ENCODE measurements at places on chromosomes 11 and 22.

DNA sequence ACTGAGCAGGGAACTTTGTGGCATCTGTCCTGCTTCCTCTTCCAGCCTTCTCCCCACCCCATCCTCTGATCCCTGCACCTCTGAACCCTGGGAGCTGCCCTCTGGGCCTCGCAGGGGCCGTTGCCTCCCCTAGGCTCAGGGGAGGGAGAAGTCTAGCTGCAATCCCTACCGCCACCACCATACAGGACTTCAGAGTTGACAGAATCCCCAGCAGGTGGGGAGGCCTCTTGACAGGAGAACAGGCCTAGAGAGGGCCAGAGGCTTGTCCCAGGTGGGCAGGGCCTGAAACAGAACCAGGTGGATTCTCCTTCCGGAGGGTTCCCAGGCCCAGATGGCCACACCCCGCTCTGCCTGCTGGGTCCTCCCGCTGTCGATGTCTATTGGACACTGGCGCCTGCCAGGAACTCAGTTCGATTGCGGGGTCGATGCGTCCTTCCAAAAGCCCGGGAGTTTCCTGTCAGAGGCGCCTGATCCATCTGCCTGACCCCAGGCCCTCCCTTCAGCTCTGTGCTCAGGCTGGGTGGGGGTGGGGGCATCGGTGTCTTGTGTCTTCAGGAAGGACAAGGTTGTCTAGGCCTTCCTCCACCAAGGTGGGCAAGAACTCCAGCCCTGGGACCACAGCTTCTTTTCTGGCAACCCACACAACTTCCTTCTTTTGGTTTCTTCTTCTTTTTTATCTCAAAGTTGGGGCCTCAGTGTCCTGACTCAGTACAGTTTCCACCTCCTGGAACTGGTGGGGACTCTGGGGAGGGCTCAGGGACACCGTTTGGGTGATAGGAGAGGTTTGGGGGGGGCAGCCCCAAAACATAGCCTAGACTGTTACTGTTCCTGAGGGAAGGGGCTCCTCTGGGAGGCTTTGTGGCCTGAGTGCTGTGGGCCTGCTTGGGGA is 6.4 kb downstream of the STARD10 start:
- no peak for DNase-seq

GRCh38 chr11:10197091-10197490 is 96.9 kb downstream of the SBF2 start:
- no peak for DNase-seq

DNA sequence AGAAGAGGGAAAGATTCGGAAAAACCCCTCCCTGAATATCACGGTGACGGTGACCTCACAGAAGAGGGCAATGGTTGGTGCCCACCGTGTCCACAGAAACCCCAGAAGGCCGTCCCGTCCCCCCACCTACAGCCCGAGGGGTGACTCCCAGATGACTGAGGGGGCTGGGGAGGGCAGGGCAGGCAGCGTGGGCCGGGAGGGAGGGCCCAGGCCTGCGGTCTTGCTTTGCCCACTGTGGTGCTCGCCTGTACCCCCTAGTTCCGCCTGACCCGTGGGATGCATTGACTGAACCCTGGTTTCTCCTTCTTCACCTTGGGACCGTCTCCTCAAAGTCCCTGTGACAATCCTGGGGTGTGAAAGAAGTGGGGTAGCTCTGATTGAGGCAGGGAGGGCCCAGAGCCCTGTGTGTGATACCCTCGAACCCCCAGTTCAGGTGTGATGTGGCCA is 526.7 kb downstream of the BRD1 start:
- DNase-seq, result peak; percentile 14

DNA sequence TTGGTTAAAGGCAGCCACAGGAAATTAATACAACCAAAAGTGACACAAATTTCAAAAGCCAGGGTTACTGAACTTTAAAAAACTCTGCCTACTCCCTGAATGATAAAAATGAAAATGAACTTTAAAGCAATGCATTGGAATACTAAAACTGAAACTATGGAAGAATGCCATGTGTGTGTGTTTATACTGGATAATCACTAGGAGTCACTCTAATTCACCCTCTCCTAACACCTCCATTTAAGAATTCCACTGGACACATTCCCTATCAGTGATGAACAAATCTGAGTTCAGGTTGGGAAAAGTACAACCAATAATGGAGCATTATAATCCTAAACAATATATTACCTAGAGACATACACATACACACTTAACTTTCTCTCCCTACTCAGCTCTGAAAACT is 27.5 kb upstream of the PLAAT3 start:
- DNase-seq, result no peak

DNA sequence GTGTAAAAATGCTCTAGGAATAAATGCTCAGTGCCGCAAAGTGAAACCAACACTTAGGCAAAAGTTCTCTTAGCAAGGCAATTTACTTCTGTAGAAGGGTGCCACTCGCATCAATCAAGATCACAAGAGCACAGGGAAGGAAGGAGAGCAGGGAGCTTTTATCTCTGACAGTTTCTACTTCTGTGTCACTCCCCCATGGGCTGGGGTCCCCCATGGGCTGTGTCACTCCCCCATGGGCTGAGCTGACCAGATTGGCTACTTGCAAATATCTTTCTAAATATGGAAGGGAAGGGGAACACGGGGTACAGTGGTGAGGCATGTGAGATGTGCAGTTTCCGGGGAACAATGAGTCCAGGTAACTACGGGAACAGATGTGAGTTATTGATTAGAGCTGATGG is 397 bp downstream of the OR52N2 start:
- DNase-seq, result no peak

GRCh38 chr11:41201156-41201555 is 258.3 kb downstream of the LRRC4C start:
- no peak for DNase-seq

GRCh38 chr11:122597511-122597910 is 58.0 kb upstream of the UBASH3B start:
- no peak for DNase-seq

GRCh38 chr11:35206616-35207015 is 67.6 kb downstream of the CD44 start:
- DNase-seq, result no peak

- no peak for DNase-seq
These were observed 68.3 kb downstream of the IGLL1 start for GRCh38 chr22:23511627-23512347.

GRCh38 chr11:116078101-116078591 is 573.9 kb upstream of the CADM1 start:
- DNase-seq, result no peak
